Hypothalamus (tissue), 51 donors: ENCODE measurements at places on chromosomes 3 and 15.
A peak's percentile ranks its signal among the peaks of the same experiment; 100 is the strongest.

- no peak for DNase-seq
Observed at GRCh38 chr3:49902511-49903345, 945 bp downstream of the MST1R start.

DNA sequence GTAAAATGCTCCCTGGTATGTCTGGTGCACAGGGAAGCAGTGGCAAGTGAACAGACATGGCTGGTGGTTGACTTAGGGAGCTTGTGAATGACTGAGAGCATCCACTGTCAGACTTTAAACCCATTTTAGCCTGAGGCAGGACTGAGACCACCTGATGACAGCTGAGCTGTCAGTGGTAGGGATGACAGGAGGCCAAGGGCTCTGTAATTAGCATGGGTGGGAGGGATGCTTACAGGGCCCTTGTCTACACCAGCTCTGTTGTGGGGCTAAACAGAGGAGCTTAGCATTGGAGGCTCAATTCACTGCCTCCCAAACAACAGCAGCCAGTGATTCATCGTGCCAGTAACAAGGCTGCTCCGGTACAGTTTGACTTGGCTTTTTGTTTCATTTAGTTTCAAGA is 169.4 kb downstream of the CHST2 start:
- DNase-seq = no peak

DNA sequence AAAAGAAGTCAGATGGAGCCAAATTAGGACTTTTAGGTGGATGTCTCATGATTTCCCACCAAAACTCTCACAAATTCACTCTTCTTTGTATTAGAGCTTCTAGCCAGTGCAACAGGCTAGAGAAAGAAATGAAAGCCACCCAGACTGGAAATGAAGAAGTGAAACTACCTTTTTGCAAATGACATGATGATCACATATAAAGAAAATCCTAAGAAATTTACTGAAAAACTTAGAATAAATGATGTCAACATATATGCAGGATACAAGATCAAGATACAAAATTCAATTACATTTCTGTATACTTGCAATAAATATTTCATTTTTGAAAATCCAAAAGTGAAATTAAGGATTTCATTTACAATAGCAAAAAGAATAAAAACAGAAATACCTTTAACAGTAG is 110.8 kb downstream of the LRIG1 start:
- no peak for DNase-seq

DNA sequence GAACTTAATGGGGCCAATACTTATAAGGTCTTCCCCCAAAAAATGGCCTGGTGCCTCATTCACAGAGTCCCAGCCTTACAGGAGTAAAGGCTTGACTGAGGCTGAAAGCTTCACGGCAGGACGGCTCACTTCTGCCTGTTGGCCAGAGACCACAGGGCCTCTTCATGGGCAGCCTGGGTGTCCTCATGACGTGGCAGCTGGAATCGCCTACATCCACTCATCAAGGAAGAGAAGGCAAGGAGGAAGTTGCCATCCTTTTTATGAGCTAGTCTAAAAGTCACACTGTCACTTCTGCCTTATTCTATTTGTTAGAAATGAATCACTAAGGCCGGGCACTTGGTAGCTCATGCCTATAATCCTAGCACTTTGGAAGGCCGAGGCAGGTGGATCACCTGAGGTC is 89.3 kb upstream of the DGKG start:
- DNase-seq = no peak

GRCh38 chr3:122688996-122689395 is 8.4 kb downstream of the PARP14 start:
- no peak for DNase-seq

- DNase-seq = no peak
Observed at GRCh38 chr3:87209111-87209510, 18.0 kb upstream of the CHMP2B start.

- DNase-seq = no peak
Observed at GRCh38 chr3:37321377-37321781, 147.0 kb upstream of the LRRFIP2 start.

GRCh38 chr15:55627730-55628368 is 39.7 kb upstream of the PYGO1 start:
- DNase-seq = no peak

DNA sequence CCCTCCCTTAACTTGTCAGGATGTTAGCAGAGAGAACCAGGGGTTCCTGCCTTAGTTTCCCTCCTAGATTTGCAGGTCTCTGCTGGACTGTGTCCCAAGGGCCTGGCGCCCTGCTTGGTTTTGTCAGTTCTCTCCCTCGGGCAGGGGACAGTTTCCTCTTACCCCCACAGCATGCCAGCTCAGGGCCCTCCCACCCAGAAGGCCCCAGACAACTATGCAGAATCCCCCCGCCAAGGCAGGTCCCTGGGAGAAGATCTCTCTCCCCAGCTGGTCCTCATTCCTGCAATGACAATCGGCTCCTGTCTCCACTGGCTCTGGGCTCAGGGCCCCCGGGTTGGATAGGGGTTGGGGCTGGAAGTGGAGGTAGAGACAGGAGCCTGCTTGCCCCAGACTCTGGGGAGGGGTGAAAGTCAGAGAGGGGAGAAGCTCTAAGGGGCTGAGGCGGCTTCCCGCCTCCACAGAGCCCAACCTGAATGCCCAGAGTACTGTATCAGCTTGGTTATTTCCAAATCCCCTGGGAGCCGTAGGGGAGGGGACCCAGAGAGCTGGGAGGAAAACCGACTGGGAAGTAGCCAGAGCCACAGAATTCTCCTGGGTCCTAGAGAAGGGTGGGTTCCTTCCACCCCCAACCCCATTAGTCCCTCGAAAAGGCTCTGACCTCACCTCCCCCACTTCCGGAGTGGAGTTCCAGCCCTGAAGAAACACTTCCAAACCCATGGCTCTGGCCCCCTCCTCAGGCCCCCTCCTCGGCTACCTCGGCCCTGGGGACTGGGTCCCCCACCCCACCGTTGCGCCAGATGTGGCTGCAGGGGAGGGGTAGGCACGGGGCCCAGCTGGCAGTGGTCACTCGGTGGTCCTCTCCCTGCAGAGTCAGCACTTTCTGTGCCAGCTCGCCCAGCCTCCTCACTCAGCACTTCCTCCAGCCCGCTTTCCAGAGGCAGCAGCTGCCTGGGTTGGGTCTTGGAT is 3.8 kb upstream of the LOXL1 start:
- no peak for DNase-seq

GRCh38 chr3:178255315-178255714 is 280.9 kb upstream of the KCNMB2 start:
- DNase-seq = no peak

GRCh38 chr3:80190051-80190450 is 422.3 kb upstream of the ROBO1 start:
- no peak for DNase-seq

GRCh38 chr3:71016178-71016845 is 567.2 kb downstream of the FOXP1 start:
- DNase-seq = no peak

DNA sequence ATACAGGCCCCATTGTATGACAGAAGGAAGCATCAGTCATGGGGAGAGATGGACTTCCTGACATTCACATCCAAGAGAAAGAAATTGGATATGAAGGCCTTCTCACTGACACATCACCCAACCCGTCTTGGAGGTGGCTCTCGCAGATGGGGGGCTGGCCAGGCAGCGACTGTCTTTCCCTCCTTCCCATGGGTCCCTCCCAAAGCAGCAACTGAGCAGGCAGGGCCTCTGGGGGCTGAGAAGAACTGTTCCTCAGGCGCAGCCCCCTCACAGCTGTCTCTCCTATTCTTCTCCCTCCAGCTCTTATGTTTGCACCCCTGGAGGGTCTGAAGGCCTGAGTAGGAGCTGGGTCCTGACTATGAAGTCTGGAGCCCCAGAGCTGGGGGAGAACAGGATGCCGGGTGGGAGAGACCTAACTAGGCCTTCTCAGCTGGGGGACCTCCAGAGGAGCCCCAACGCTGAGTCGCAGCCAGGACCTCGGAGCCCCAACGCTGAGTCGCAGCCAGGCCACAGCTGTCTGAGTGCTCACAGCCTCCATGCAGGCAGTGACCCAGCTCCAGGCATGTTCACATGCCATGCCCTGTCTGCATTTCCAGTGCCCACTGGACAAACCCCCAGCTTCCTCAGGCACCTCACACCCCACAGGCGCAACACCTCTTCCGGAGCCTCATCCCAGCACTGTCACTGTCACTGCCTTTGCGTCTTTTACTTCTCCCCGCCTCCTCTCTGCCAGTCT is 29.6 kb downstream of the UMPS start:
- DNase-seq = no peak

DNA sequence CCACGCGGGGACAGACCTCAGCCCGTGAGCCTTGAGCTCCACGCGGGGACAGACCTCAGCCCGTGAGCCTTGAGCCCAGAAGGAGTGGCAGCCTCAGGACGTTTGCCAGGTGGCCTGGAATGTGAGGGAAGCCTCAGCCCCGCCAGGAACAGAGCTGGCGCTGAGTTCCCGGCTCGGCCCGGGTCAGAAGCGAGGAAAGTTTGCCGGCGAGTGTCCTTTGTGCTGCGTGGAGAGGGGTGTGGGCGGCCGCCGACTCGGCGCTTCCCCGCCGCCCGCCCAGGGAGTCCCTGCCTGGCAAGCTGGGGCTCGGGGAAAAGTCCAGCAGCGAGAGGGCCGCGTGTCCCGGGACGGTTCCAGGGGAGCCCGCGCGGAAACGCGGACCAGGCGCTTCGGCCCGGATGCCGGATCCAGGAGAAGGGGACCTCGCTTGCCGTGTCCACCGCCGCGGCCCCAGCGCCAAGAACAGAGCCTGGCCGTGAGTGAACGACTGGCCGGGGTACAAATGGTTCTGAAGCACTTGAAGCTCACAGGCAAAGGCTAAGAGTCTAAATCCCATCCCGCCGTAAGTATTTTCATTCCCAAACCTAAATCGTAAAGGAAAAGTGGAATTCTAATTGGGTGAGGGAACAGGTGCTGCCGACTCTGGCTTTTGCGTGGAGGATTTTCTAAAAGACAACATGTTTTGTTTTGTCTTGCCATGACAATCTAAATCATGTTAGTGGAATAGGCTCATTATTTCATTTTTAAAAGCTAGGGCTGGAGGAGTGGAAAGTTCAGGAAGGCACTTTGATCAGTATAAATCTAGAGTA is 1.7 kb downstream of the LRRN1 start:
- DNase-seq = peak; percentile 19

GRCh38 chr3:153285982-153286381 is 124.0 kb downstream of the RAP2B start:
- DNase-seq = no peak

DNA sequence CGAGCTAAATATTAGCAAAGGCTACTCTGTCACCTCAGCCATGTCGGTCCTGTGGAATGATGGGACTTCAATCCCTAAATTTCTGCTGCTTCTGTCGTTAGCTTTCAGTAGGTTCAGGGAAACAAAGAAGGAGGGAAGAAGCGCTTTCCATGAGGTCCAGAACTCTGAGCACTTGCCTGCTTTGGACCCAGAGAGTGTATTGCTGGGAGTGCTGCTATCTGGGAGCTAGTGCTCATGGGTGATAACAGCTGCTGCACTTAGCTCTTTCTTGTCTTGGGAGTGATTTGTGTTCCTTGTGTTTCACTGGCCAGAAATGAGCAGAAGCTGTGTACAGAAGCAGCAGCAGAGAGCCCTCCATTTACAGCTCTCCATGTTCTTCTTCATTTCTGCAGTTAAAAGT is 369.8 kb downstream of the DIPK2A start:
- no peak for DNase-seq

DNA sequence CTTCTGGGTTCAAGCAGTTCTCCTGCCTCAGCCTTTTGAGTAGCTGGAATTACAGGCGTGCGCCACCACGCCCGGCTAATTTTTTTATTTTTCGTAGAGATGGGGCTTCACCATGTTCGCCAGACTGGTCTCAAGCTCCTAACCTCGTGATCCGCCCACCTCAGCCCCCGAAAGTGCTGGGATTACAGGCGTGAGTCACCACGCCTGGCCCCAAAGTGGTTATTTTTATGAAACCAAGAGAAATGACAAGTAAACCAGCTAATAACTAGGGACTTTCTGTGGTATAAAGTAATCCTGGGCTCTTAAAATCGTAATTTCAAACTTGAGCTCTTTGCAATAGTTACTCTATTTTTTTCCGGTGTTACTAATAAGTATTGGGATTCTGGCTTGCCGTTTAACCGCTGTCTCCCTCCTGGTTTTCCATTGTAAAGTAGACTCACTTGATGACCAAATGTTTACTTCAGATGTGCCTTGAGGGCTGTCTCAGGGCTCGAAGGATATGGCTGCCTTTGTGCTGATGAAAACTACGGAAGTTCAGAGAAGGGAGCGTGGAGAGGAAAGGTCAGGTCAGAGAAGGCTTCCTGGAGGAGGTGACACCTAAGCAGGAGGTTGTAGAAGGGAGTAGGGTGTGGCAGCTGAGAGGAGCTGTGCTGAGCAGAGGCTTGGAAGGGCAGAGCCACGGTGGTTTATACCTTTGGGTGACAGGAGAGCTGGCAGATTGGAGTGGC is 4.2 kb downstream of the ZSCAN2 start:
- no peak for DNase-seq

DNA sequence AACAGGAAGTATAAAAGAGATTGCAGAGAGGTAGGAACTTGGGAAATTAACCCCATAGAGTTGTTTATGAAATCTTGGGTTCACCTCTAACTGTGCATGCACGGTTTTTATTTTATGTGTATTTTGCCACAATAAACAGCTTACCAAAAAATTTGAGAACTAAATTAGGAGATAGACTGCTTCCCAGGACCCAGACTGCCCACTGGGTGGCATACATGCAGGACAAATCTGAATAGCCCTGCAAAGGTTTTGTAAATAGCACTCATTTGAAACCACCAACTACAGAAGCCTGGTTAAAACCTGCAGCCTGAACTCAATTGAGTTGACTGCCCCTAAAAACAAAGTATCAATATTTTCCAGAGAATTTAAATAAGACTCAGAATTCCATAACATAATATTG is 96.4 kb upstream of the SLCO2A1 start:
- no peak for DNase-seq

GRCh38 chr3:179969525-179969924 is 67.2 kb downstream of the PEX5L start:
- DNase-seq = no peak

GRCh38 chr3:150357923-150358607 is 50.0 kb upstream of the TSC22D2 start:
- no peak for DNase-seq

GRCh38 chr3:32200490-32200889 is 38.0 kb upstream of the CMTM8 start:
- DNase-seq = no peak

- DNase-seq = no peak
Observed at GRCh38 chr15:64019764-64020163, 26.5 kb downstream of the DAPK2 start.

GRCh38 chr3:133598405-133598804 is 24.9 kb downstream of the CDV3 start:
- DNase-seq = no peak

GRCh38 chr3:157103860-157104259 is 56.1 kb downstream of the CCNL1 start:
- DNase-seq = no peak

DNA sequence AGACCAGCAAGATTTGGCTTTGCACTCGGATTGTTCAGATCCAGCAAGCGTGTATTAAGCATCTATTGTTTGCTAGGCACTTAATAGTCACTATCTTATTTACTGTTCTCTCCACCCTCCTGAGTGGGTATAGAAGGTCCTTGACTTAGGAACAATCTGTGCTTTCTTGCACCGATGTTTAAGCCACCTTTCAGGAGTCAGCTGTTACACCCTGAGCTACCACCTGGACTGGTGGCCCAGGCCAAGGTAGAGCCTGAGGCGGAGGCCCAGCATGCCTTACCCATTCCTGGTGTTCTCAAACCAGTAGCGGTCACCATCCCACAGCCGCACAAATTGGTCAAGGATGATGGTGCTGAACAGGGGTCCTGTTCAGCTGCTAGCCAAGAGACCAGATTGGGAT is 10.0 kb downstream of the DUOX1 start:
- no peak for DNase-seq

GRCh38 chr3:156582532-156583183 is 27.7 kb upstream of the SSR3 start:
- no peak for DNase-seq
